ENCODE measurements at places on chromosomes 6 and 20.

DNA sequence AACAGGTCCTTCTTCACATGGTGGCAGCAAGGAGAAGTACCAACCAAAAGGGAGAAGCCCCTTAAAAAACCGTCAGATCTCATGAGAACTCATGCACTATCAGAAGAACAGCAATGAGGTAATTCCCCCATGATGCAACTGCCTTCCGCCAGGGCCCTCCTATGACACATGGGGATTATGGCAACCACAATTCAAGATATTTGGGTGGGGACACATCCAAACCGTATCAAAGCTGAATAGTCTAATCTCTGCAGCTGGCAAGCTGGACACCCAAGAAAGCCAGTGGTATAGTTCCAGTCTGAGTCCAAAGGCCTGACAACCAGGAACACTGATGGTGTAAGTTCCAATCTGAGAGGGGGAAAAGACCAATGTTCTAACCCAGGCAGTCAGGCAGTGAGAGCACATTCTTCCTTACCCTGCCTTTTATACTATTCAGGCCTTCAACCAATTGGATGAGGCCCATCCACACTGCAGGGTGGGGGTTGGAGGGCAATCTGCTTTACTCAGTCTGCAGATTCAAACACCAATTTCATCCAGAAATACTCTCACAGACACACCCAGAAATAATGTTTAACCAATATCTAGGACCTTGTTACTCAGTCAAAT lies 17.9 kb upstream of the CNKSR3 start:
- no peak for DNase-seq

DNA sequence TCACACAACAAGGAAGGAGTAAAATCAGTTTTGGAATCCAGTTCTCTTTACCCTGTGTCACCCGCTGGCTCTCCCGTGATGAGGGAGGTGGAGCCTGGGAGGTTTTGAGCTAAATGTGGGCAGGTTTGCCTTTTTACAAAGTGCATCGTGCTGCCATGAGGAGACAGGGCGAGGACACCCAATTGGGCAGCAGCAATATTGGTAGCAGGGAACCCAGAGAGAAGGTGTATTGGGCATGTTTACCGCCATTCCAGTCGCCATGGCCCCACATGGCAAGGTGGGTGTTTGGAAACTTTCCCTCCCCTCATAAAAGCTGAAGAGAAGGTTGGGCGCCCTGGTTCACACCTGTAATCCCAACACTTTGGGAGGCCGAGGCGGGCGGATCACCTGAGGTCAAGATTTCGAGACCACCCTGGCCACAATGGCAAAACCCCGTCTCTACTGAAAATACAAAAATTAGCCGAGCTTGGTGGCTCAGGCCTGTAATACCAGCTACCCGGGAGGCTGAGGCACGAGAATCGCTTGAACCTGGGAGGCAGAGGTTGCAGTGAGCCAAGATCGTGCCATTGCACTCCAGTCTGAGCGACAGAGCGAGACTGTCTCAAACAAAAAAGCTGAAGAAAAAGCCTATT lies 3.5 kb upstream of the UBE2V1 start:
- no peak for DNase-seq

- no peak for DNase-seq
These were observed 12.0 kb downstream of the UBD start for GRCh38 chr6:29547573-29547972.

GRCh38 chr20:8664778-8665177 lies 404.1 kb upstream of the PLCB4 start:
- DNase-seq, result no peak

DNA sequence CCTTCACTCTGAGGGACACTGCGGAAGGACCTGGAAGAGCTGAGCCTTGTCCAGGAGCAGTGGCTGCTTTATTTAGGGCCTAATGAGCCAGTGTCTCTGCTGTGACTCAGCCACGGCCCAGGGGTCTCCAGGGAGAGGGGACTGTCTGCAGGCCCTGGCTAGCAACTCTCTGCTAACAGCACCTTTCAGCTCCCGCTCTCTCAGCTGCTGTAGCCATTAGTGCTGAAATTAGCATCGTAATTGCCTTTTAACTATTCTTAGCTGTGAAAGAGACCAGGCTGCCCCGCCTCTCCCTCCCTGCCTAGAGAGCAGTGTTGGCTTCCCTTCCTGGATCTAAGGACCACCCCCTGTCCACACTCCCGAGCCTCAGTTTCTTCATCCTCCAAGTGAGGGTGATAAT lies 53.1 kb upstream of the SLC32A1 start:
- no peak for DNase-seq

- no peak for DNase-seq
These were observed 94.8 kb upstream of the NHSL1 start for GRCh38 chr6:138593909-138594757.

DNA sequence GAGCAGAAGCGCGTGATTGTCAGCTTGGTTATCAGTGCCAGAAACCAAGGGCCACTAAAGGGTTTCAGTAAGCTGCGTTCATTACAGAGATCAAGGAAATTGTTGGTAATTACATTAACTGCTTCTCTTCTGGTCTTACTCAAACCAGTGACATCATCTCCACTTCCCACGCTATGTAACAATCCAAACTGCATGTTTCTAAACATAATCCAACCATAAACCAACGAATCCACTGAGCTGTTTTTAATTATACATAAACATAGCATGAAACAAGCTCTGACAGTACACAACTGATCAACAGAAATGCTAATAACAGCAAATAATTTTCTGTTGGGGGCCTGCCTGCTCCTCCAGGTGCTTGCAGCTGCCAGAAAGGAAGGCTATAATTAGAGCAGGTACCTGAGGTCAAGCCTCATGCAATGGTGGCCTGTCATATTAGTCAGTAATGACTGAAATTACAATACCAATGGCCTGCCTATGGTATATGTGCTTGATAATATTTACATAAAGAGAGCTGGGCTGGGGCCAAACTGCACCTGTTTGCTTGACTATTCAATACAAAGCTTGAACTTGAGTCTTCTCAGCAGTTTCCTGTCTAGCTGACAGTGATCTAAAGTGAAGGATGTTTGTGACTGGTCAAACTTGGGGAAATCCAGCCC lies 40.1 kb downstream of the ILRUN start:
- peak; percentile 55 for DNase-seq

- no peak for DNase-seq
These were observed 2.2 kb downstream of the PCED1A start for GRCh38 chr20:2838170-2838797.

DNA sequence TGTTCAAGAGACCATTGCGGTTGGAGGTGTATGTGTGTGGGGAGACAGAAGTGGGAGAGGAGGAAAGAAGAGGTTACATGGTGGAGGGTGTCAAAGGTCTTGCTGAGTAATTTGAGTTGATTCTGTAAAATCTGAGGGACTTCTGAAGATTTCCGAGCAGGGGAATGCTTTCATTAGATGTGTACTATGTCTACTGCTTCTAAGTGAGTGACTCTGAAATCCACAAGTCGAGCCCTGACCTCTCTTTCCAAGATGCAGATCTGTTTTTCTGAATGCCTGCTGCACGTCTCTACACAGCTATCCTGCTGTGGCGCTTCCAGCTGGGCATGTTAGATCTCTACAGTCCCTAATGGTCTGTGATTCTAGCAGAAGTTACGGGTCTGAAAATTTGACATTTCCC lies 209.8 kb downstream of the ATXN1 start:
- DNase-seq, result no peak

- no peak for DNase-seq
These were observed 487.0 kb downstream of the CD109 start for GRCh38 chr6:74182992-74183391.

- no peak for DNase-seq
These were observed at the start of gene APOBEC2 for GRCh38 chr6:41053041-41053440. TSS of gene APOBEC2 (plus strand) at chr6:41053202. CDS start at chr6:41053348, 146 bp downstream.

GRCh38 chr20:32484958-32485769 lies 100.0 kb downstream of the NOL4L start:
- DNase-seq, result peak; percentile 63

DNA sequence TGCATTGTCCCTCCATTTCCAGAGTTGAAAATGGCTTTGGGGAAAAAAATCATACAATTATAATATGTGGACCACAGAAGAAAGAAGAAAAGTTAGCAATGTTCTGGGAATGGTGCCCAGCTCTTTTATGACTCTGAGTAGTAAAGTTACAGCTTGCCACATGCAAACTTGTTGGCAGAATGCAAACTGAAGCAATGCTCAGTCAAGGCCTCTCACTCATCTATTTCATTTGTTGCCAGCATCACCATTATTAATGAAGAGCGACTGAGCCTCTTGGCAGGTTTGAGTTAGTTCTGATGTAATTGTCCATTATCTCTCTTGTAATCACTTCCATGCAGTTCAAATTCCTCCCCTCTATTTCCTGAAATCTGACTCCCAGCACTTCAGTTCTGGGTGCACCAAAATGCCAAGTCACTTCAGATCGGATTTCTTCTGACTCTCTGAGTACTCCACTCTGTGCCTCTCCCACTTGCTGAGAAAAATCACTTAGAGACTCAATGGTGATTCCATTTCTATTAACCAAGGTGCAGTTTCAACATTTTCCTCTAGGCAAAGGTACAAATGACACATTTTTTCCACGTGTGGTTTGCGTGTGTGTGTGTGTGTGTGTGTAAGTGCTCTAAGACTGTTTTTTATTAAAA lies 154.4 kb upstream of the STMND1 start:
- DNase-seq, result peak; percentile 100
